ENCODE measurements at places on chromosomes 6 and 20.
A peak's percentile ranks its signal among the peaks of the same experiment; 100 is the strongest.

- no peak for DNase-seq
Measured at GRCh38 chr20:31897541-31897940, 27.1 kb downstream of the TTLL9 start.

DNA sequence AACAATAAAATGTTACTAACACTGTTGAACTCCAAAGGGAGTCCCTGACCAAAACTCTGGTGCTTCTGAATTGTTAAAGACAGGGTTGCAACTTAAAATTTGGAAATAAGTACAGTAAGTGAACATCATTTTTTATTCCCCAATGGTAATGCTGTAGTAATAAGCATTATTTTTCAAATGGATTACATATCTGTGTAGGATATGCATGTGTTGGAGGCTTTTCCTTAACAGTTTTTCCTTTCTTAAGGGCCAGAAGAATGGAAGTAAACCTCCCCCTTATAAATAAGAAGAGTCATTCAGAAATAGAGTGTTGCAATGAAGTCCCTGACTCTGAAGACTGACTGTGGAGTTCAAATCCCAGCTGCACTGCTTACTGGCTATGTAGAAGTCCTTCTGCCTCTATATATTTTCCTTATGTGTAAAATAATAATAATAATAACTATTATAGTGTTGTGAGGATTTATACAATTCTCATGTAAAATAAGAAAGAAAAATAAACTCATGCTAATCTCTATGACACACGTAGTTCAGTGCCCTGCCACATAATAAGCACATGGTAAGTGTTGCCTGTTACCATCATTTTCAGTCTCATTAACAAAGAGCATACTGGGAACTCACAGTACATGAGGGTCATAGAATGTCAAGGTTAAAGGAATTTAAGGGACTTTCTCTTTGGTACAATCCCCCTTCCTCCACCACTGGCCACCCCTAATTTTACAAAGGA lies 129.8 kb upstream of the SMLR1 start:
- DNase-seq = no peak

DNA sequence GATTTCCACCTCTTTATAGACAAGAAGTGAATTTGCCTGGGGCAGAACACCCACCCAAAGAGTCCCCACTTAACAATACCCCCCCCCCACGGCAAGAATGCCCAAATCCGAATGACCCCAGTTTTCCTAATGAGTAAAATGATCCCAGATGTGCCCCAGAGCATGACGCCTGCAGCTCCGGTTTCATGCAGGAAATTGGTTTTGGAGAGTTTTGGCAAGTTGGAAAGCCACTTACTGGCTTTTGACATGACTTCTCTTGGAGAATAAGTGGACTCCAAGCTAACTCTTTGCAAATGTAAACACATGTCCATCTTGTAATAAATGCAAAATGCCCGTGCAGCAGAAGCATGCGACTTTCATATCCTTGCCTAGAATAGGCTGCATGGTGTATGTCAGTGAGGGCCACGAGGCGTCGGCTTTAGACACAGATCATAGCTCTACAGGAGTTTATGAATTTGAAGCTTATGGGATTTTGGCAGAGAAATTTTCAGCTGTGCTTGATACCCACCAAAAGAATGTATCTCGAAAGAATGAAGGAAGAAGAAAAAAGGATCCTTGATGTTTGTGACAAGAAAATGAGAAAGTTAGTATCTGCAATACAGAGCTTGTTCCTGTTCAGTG lies 24.2 kb downstream of the EDN3 start:
- DNase-seq = no peak

DNA sequence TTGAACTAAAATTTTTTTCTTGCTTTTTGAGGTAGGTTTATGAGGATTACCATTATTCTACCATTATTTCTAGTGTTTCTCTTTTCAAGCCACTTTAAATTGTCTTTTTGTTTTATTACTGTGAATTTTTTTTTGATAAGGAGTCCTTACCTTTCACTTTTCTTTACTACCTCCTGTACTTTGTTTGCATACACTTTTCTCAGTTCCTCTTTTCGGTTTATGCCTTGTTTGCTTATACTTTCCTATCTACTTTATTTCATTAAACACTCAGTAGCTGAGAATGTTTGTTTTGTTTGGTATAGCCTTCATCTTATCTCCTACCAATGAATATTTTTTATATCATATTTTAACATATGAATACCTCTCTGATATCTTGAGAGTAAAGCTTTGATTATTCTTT lies 147.9 kb downstream of the TFAP2B start:
- peak; percentile 27 for DNase-seq

GRCh38 chr20:46089167-46089416 lies 670 bp downstream of the NCOA5 start:
- no peak for DNase-seq

DNA sequence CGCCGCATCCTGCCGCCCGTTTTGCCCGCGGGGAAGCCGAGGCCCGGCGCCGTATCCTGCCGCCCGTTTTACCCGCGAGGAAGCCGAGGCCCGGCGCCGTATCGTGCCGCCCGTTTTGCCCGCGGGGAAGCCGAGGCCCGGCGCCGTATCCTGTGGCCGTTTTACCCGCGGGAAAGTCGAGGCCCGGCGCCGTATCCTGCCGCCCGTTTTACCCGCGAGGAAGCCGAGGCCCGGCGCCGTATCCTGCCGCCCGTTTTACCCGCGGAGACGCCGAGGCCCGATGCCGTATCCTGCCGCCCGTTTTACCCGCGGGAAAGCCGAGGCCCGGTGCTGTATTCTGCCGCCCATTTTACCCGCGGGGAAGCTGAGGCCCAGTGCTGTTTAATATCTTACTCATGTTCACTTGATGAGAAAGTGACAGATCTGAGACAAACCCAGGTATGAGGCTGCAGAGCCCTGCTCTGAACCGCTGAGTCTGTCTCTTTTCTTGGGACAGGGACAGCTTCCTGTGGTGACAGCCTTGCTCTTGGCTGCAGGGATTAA lies 129.4 kb downstream of the CDH26 start:
- DNase-seq = no peak

DNA sequence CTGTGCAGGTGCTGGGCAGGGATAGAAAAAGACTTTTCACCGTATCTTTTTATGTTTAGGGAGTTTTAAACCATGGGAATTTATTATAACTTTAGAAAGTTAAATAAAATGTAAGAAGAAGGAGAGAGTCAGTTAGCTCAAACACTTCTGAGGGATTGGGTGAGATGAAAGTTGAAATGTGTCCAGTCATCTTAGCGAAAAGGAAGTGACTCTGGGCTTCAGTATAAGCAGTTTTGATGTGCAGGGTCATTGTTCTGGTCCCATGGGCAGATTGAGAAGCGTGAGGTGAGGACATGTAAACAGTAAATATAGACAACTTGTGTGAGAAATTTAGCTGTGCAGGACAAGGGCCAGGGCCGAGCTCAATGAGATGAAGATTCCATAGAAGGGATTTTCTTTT lies 66.9 kb downstream of the TOX2 start:
- no peak for DNase-seq

DNA sequence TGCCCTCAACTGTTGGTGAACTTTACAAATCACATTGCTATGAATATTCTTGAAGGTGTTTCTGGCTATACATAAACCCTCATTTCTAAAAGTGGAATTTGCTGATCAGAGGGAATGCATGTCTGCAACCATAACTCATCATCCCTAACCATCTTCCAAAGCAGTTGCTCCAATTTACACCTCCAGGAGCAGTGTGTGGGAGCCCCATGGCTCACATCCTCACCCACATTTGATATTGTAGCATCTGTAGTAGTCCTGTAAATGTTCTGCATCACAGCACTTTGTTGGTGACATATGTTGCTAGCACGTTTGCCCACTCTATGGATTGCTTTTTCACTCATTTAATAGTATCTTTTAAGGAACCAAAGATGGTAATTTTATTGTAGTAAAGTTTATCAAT lies 183.8 kb upstream of the SMLR1 start:
- DNase-seq = no peak

DNA sequence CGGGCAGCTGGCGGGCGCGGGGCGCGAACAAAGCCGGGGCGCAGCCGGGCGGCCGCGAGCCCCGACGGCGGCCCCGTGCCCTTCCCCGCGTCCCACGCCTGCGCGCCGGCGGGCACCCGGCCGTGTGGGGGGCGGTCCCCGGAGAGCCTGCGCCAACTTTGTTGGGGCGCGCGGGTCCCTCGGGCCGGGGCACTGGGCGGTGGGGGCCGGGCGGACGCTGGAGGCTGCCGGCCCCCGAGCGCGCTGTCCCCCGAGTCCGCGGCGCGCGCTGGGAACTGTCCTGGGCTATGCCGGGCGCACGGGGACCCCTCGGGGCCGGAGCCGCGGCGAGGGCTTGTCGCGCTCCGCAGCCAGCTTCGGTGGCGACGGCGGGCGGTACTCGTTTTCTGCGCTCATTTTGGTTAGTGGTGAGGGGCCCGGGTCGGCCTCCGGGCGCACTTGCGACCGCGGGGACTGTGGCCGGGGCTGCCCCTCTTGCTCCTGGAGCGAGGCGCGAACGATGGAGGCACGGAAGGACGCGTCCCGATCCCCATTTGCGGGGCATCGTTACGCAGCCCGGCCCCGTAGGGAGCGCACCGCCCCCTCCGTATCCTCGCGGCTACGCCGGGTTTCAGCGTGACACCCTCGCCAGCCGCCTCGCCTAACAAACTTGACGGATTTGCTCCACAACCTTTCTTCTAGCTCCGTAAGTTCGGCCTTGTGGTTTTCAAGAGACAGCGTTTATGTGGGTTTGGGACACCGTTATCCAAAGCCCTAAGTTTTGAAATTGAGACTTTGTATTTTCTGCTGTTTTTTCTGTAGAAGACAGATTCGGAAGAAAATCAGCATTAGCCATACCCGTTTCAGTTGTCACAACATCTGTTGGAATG lies 622 bp downstream of the SS18L1 start:
- no peak for DNase-seq

DNA sequence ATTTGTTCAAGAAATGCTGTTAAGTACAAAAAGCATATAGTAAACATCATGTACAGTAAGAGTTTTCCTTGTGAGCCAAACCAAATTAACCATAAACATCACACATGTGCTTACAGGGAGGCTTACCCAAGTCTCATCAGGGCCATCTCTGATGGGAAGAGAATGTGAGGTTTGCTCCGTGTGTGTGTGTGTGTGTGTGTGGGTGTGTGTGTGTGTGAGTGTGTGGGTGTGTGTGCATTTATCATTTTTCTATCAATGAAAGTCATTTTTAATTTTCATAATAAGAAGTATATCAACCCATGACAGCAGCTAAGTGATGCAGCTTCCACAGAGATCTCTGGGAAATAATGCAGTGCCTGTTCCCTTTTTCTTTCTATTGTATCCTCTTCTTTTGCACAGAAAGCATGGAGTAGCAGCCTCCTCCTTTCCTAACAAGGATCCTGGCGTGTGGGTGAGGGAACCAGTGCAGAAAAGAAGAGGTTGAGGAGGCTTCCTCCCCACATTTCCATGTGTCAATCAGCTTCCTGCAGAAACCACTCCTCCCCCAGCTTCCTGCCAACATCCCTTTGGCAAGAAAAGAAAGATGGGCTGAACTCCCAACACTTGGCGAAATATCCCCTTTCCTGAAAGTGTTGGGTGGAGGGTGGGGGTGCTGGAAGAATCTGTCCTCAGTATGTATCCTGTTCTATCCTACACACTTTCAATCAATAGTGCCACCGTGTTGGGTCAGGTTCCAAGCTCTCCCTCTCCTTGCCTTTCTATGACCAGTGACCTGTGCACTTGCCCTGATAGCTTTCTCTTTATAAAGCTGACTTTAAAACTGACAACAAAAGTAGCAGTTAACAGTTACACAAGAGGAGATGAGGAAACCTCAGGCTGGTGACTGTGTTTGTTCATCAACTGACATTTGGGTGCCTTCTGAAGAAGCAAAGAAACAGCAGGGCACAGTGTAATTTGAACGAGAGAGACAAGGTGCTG lies 251.8 kb upstream of the CITED2 start:
- no peak for DNase-seq

DNA sequence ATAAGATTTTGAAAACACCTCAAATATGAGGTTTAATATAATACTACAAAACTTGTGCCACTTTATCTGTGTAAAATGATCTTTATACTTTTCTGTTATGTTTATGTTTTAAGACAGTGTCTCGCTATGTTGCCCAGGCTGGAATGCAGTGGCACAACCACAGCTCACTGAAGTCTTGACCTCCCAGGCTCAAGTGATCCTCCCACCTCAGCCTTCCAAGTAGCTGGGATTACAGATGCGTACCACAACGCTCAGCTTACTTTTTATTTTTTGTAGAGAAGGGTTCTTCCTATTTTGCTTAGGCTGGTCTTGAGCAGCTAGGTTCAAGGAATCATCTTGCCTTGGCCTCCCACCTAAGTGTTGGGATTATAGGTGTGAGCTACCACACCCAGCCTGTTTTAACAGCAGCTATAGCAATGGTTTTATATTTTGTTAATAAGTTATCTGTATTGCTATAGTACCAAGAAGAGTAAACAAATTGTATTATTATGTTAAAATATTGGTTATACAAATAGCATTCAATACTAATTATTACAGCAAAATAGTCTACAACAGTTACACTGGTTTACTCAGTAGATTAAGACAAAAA lies 8.2 kb downstream of the TAB2 start:
- no peak for DNase-seq

- DNase-seq = peak; percentile 85
Measured at GRCh38 chr20:44851545-44851944, 34.0 kb upstream of the YWHAB start.

DNA sequence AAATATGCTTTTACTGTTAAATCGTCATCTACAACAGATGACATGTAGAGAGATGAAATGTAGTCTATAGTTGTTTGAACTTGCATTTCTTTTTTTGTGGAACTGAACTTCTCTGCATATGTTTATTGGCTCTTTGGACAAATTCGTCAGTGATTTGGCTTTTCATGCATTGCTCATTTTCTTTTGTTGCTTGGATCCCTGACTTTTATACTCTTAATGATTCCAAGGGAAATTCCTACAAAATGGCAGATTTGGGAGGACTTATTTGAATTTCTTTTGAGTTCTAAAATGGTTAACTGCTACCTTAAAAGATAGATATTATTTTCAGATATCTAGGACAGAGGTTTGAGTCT lies 65.4 kb downstream of the UTRN start:
- DNase-seq = no peak

DNA sequence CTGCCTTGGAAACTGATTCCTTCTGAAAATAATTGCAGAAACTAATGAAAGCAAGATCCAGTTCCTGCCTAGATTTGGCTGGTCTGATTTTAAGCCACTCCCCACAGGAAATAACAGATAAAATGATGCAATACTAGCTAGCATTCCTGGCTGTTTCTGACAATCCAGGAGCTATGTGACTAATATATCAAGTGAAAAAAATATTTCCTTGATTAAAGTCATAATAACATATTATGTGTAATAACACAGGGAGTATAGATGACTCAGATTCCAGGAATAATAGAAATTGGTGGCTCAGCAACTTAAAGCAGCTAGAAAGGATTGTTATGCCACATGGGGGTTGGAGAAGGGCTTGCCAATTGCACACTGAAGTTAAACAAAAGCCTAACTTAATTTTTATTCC lies 182.7 kb upstream of the SALL4 start:
- no peak for DNase-seq

- DNase-seq = no peak
Measured at GRCh38 chr6:168410554-168411011, 30.4 kb upstream of the SMOC2 start.

- DNase-seq = peak; percentile 67
Measured at GRCh38 chr6:19804205-19805128, 32.7 kb upstream of the ID4 start.

- DNase-seq = no peak
Measured at GRCh38 chr6:46642928-46643751, 9.5 kb downstream of the CYP39A1 start.

- no peak for DNase-seq
Measured at GRCh38 chr20:710780-711450, 35.3 kb upstream of the SCRT2 start.

GRCh38 chr6:10413850-10414738 lies 780 bp downstream of the TFAP2A start:
- DNase-seq = no peak
